Fibroblast of skin of abdomen (primary cell): ENCODE measurements at places on chromosomes 2 and 18.

GRCh38 chr2:222878877-222879603, 18.2 kb downstream of the ACSL3 start:
- DNase-seq, result peak; percentile 71

DNA sequence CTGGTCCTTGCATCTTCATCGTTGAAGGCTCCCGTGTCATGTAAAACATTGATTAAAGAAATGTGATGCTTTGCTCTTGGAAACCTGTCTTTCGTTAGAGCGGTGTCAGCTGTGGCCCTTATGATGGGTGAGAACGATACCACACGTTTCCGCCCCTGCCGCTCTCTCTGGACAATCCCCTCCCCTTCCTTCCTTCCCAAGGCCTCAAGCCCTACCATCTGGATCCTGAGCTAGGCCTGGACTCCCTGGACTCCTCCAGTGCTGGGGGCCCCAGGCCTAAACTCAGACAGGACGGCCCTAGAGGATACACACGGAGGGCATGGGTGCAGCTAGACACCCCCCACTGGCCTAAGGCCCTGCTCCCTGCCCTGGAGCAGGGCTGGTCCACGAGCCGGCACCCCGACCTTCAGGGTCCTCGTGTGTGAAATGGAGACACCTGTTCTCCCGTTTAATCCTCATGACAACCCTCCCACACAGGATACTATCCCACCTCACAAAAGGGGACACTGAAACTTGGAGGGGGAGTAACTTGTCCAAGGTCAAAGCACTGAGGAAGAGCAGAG, 13.2 kb downstream of the BIN1 start:
- DNase-seq, result no peak

DNA sequence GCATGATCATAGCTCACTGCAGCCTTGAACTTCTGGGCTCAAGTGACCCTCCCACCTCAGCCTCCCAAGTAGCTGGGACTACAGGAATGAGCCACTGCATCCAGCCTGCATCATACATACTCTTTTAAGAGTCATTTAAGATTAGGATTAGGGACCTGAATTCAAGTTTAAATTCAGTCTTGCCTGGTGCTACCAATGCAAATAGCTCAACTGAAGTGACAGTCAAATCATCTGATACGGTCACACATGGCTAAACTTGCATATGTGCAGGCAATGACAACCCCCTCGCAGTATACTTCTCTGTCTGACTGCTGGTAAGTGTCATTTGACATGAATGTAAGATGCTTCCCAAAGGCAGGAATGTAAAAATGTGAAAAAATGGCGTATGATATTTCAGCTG, 31.8 kb upstream of the TMEM131 start:
- DNase-seq, result no peak

- no peak for DNase-seq
Measured at GRCh38 chr2:6053743-6054142, 361.6 kb downstream of the SOX11 start.

DNA sequence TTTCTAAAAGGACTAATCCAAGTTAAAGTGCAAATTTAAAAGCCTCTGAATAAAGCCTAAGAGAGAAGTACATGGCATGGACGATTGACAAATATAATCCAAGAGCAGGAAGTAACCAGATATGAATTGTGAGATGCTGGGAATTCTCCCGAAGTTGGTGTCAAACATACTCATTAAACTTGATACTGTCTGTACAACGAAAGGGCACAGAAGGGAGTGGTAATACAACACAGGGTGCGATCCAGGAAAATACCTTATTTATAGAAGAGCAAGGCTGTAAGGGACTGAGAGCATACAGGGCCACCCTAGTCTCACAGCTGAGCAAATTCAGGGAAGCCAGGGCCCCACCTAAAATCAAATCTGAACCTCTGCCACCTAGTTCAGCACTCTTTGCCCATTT, 41.6 kb downstream of the SEMA4F start:
- no peak for DNase-seq

DNA sequence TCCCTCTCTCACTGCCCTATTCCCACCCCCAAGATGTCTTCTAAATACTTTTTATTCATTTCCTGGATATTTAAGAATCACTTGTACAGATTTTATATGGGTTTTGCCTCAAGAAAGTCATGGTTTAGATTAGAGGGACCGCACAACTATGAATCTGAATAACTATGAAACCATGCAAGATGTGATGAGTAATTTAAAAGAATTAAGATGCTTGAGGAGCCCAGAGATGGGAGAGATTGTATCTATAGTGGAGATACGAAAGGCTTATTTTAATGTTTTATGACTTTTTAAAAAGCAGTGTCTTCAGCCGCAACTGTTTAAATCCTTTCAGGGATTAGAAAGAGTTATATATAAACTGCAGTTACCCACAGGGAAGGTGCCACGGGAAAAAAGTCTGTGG, 324.1 kb downstream of the LPIN1 start:
- DNase-seq, result peak; percentile 85

DNA sequence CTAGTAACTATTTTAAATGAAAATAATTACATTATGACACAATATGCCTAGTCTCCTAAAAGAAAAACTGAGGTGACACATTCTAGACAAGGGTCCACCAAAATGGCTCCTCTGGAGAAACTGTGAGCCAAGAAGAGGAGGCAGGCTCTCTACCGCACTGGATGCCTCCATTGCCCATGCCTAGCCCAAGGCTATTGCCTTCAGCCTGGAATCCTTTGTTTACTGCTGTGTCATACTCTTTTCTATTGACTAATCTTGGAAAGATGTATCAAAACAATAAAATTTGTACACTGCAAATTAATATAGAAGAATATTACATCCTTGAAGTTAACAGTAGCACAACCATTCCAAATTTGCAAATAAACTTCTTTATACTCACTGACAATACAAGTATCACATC, 167.1 kb downstream of the RAB3GAP1 start:
- DNase-seq, result no peak
